Stimulated activated CD4-positive, alpha-beta T cell treated with anti-CD3 and anti-CD28 coated beads, Interleukin-15, amount 100 ng/mL, for 1 hour (primary cell): ENCODE measurements at places on chromosomes 1 and 21.
A peak's percentile ranks its signal among the peaks of the same experiment; 100 is the strongest.

DNA sequence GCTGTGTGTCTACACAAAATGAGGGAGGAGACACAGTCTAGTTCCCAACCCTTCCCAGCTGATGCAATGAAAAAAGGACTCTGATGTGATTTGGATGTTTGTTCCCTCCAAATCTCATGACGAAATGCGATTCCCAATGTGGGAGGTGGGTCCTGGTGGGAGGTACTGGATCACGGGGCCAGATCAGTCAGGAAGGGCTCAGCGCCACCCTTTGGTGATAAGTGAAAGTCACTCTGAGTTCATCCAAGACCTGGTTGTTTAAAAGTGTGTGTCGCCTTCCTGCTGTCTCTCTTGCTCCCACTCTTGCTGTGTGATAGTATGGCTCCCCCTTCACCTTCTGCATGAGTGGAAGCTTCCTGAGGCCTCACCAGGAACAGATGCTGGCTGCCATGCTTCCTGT, 63.2 kb downstream of the GNG4 start:
- DNase-seq, result no peak

DNA sequence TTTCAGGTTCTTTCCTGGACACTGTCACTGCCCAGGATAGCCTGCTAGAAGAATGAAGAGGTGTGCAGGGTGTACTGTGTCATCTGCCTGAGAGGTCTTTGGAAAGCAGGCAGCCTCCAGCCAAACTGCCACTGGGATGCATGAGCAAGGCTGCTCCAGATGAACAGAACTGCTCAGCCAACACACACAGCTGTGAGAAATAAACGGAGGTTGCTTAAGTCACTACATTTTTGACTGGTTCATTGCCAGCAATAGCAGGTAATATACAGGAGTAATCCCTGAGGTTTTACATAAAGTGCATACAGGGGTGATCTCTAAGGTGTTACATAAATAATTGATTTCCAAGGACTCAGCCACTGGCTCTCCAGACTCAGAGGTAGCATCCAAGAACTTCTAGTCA, 516.9 kb downstream of the BRINP3 start:
- no peak for DNase-seq

DNA sequence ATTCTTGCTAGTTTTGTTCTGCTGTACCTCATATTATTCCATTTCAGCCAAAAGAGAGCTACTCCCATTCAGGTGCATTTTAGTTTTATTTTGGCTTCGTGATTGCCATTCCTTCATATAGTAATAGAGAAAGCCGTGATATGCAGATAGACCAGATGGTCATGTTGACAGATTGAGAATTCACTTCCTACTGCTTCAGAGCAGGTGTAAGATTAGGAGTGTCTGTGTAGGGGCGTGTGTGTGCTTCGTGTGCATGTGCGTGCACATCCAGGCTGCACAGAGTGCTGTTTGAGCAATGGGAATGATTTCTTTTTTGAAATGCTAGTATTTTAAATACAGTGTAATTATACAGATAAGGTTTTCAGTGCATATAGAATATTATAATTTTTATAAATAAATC, 10.3 kb downstream of the NFIA start:
- DNase-seq, result no peak

DNA sequence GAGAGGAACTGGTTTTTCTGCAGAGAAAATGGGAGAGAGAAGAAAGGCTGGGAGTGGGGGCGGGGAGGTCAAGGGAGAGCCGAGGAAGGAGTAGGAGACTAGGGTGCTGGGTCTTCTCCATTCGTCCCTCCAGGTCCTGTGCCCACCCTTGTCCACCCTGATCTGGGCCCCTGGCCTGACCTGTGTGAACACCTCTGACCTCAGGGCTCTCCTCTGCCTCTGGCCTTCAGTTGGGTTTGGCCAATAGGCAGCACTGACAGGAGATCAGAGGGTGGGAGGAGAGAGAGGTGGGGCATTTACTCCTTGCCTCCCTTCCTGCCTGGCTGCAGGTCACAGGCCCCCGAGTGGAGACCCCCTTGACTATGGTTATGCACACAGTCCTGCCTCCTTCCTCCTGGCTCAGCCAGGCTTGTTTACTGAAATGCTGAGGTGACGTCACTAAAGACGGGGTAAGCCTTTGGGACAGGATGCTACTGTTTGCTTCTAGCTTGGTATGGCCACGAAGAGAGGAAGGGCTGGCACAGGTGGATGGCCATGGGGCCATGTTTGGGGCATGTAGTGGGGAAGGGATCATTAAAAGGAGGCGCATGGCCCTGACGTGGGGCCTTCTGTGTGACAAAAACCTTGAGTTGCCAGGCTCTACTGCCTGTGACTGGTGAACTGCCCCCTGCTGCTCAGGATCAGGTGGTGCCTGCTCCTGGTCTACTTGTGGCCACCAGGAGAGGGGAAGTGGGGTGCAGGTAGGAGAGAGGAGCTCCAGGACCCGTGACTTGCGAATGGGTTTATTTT, 248.7 kb upstream of the CSF3R start:
- DNase-seq, result no peak

DNA sequence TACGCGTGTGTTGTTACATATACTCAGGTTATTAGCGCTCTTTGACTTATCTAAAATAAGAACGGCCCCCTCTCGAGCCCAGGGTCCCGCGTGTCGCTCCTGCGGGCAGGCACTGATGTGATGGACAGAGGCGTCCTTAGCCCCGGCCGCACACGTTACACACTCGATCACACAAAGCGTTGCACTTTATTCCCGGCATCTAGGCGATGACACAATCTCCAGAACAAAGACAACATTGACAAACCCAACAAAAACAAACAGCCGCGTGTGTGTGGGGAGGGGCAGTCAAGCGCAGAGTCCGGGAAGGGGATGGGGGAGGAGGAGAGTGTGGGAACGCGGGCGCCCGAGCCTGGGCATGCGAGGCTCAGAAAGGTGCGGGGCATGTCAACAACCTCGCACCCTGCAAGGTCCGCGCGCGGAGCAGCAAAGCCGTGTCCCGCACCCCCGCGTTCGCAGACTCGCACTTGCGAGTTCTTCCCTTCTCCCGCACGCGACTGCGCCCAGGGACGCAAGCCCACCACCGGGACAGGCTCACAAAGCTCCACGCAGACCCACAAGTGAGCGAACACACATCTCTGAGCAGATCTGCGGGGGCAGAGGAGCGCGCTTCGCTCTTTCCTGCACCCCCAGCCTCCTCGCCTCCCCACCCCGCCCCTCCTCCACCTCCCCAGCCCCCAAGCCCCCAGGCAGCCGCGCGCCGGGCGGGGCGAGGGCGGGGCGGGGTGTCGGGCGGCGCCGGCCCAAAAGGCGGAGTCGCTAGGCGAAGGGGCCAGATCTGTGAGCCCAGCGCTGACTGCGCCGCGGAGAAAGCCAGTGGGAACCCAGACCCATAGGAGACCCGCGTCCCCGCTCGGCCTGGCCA, at the start of gene EFNA1:
Gene EFNA1 (plus strand): TSS at position 772 of the 862 bp plus-strand sequence. CDS start 102 bp downstream, outside the sequence.
- DNase-seq, result no peak

- peak; percentile 22 for DNase-seq
These were observed at the start of gene CYP2J2 for GRCh38 chr1:59926381-59927123. TSS of gene CYP2J2 (minus strand) at chr1:59926773. CDS start at chr1:59926746, 27 bp downstream.

GRCh38 chr1:23177438-23178380, 9.1 kb upstream of the LUZP1 start:
- DNase-seq, result peak; percentile 15

GRCh38 chr1:176959191-176959820, 205.2 kb downstream of the ASTN1 start:
- no peak for DNase-seq

- DNase-seq, result no peak
These were observed 99.0 kb upstream of the WLS start for GRCh38 chr1:68331117-68331865.

DNA sequence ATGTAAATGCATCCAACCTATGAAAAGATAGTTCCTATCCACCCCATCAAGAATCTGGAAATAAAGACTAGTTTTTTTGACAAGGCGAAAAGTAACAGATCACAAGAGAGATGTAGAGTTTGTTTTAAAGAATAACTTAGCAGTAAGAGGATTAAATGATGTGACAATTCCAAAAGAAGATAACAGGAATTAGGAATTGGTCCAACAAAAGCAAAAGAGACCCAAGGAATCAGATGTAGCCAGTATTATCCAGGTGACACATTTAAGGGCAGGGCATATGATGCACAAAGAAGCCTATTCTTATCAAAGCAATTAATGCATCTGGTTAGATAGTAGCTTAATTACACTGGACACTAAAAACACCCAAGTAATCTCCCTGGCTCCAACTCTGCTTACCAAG, 53.8 kb downstream of the PUM1 start:
- no peak for DNase-seq

GRCh38 chr21:42670884-42671283, 17.5 kb downstream of the PDE9A start:
- no peak for DNase-seq

DNA sequence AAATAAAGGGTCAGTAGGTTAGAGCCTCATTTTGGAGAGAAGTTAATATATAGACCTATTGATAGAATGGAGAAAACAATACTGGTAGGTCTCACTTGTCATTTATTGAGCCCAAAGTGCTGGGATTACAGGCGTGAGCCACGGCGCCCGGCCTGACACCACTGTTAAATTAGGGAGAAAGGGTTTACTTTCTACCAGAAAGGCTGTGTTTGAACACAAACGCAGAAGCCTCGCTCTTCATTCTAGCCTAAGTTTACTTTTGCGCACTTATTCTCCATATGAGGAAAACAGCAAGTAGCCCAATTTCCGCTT, 710 bp upstream of the PRPF3 start:
- DNase-seq, result no peak

GRCh38 chr1:95168761-95169351, 51.7 kb downstream of the TLCD4 start:
- DNase-seq, result no peak

- DNase-seq, result no peak
These were observed 60.0 kb upstream of the IVNS1ABP start for GRCh38 chr1:185376840-185377635.

DNA sequence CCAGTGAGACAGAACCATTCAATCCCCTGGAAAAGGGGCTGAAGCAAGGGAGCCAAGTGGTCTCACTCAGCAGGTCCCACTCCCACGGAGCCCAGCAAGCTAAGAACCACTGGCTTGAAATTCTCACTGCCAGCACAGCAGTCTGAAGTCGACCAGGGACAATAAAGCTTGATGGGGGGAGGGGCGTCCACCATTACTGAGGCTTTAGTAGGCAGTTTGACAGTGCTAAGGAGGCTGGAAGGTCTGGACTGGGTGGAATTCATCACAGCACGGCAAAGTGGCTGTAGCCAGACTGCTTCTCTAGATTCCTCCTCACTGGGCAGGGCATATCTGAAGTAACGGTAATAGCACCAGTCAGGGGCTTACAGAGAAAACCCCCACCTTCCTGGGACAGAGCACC, 105.4 kb upstream of the GORAB start:
- no peak for DNase-seq

GRCh38 chr1:36906555-36906954, 127.8 kb downstream of the GRIK3 start:
- DNase-seq, result no peak

GRCh38 chr1:53733975-53734649, 4.9 kb downstream of the GLIS1 start:
- DNase-seq, result no peak

- DNase-seq, result no peak
These were observed 25.6 kb downstream of the SEC16B start for GRCh38 chr1:177944016-177944949.

GRCh38 chr1:150730130-150730721, 9.5 kb upstream of the HORMAD1 start:
- DNase-seq, result no peak

- DNase-seq, result no peak
These were observed 3.2 kb upstream of the GUK1 start for GRCh38 chr1:228136901-228137300.

- no peak for DNase-seq
These were observed 27.3 kb upstream of the ACTA1 start for GRCh38 chr1:229461032-229461668.

- no peak for DNase-seq
These were observed 84.4 kb upstream of the CXADR start for GRCh38 chr21:17428484-17428869.

DNA sequence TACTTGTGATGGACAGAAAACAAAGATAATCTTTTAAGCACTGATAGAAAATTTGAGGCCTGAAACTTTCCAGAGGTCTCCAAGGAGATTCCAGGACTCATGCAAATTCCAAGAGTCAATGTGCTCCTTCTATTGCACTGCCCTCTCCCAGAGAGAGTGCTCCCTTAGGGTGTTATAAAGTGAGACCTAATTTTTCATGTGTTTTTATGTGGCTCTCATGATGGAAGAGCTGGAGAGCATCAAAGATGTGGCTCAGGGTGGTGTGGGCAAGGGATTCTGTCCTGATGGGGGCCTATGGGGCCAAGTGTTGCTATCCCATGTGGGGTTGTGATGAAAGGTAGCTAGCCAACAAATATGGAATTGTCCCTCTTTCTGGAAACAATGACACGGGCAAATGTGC, 101.3 kb downstream of the PRRX1 start:
- DNase-seq, result no peak

DNA sequence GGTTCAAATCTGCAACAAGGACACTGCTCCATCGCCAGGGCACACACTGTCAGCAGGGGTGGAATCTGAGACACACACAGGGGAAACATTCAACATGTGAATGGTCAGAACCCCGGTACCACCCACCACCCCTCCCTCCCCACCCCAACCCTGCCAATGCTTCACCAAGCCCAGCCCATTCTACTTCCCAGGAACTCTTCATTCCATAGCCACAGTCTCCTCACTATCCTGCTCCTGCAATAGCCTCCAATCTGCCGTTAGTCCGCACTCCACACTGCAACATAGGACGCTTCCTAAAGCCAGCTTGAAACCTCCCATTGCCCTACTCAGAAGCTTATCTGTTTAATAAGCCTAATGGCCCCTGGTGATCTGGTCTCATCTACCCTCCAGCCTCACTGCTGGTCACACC, 7.5 kb upstream of the RAB3B start:
- DNase-seq, result no peak

GRCh38 chr1:233033361-233033760, 83.0 kb downstream of the NTPCR start:
- DNase-seq, result no peak

DNA sequence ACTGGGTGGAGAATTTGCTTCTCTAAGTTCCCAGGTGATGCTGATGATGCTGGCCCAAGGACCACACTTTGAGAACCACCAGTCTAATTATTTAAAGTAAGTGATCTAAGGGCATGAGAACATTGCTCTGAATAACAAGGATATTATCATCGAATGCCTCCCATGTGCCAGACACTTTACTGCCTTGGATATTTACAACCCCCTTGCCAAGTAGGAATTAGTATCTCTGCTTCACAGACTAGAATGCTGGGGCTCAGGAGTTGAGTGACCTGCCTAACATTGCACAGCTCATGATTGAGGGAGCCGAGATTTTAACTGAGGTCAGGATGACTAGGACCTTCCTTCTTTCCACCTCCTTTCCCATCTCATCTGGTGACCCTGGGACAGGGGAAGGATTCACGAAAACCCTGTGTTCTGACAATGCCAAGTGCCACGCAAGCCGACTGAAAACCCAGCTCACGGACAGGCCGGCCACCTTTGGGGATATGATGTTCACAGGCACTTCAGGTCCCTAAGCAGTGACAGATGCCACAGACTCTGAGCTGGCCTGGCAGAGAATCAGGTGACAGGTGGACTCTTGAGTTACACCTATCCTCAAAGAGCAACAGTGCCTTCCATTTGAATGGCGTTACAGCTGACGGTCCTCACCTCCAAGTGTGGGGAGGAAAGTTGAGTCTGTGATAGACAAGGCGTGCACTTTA, 230.7 kb downstream of the TOMM20 start:
- DNase-seq, result no peak
